ENCODE measurements at places on chromosomes 12 and 14.
A peak's percentile ranks its signal among the peaks of the same experiment; 100 is the strongest.

- DNase-seq = no peak
These were observed 194.5 kb upstream of the RGS6 start for GRCh38 chr14:71737760-71738159.

GRCh38 chr12:124608450-124608870 is 41.0 kb upstream of the NCOR2 start:
- DNase-seq = no peak

GRCh38 chr12:96211988-96212387 is 17.8 kb downstream of the ELK3 start:
- no peak for DNase-seq

DNA sequence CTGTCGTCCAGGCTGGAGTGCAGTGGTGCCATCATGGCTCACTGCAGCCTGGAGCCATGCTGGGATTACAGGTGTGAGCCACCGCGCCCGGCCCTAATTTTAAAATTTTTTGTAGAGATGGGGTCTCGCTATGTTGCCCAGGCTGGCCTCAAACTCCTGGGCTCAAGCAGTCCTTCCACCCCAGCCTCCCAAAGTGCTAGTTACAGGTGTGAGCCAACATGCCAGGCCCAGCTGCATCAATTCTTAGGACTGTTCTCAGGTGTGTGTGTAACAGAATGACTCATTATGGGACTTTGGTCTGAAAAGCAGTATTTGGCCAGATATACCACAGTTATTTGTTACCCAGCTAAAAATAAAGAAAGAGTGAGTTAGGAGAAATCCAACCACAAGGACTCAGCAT is 17.4 kb downstream of the LETMD1 start:
- no peak for DNase-seq

- DNase-seq = no peak
These were observed 11.5 kb downstream of the RAB5B start for GRCh38 chr12:55985341-55985740.

DNA sequence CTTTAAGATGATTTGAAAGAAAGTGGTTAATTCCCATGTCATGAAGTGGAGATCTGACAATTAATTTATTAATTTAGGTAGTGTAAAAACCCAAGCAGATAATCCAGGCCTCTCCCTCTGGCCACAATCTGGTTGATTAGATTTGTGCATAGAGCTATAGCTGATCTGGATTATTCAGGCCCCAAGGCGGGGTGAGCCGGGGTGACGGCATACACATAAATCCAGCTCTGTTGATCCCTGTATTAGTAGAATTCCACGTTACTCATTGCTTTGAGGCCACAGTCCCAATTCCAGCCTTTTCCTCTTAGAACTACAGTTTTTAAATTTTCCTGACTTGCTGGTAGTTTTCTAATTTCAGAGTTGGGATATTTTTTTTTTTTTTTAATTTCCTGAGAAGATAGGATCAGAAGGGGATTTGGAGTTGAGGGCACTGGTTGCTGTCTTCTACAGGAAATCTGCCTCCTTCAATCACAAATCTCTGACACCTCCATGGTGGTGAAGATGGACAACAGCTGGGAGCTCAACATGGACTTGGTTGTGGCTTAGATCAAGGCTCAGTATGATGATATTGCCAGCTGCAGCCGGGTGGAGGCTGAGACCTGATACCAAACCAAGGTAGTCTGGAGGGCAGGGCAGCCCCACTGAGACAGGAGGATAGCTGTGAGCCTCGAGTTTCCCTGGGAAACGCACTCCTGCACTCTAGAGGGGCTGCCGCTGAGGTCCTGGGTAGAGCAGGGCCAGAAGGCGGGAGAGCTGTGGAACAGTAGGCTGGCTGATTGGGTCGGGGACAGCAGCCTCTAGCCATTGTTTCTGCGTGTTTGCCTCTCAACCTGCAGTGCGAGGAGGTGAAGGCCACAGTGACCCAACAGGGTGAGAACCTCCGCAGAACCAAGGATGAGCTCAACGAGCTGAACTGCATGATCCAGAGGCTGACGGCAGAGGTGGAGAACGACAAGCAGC is 19.4 kb downstream of the KRT85 start:
- no peak for DNase-seq

DNA sequence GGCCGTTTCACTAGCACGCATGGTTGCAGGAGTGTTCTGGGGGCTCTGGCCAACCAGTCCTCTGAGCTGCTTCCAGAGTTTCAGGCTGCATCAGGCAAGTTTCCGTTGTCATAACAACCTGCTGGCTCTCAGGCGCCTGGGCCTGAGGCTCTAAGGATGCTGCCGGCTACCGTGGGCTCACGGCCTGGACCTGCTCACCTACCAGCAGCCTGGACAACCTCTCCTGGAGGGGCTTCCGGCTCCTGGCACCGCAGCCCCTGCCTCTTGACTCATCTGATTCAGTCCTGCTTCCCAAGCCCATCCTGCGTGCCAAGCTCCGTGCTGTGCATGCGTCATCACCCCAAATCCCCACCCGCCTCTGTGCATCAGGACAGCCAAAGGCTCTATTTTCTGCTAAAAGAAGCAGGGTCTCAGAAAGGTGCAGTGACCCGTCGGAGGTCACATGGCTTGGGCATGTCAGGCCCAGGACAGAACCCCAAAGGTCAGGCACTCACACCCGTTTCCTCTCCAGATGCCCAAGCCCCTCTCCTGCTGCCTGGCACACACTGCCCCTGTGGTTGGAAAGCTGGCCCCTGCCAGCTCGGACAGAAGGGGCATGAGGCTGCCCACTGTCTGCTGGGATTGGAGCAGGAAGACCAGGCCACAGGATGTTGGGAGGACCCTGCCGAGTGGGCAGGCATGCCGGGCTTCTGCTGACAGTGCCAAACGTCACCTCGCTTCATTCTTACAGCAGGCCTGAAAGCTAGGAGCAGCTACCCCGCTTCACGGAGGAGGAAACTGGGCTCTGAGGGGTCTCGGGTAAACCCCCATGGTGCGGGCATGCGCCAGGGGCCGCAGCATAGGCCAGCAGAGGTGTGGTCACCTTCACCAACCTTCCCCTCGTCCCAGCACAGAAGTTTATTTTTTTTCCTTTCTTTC is 5.7 kb downstream of the BEGAIN start:
- no peak for DNase-seq

DNA sequence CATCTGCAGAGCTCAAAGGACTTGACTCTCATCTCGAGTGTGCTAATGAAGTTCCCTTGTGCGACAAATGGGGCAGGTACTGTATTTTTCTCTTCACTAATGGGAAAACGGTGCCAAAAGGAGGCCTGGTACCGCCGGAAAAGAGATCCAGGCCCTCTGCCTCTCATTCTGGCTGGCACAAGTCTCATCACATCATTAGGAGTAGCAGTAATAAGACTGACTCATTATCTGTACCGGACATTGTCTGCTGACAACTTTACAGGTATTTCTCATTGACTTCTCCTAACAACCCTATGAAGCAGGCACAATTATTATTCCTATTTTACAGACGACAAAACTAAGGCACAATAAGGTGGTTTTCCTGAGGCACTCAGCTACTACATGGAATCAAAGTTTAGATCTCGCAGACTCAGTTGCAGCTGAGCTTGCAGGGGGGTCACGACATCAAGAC is 668 bp downstream of the APPL2 start:
- DNase-seq = peak; percentile 43

All from NCI-H510A treated with DMSO at 0.1 percent for 48 hours (cell line).